OCI-LY7 (cell line): ENCODE measurements at places on chromosomes 7 and 10.
A peak's percentile ranks its signal among the peaks of the same experiment; 100 is the strongest.

GRCh38 chr7:75033826-75034225 is 39.8 kb downstream of the RCC1L start:
- DNase-seq = no peak

DNA sequence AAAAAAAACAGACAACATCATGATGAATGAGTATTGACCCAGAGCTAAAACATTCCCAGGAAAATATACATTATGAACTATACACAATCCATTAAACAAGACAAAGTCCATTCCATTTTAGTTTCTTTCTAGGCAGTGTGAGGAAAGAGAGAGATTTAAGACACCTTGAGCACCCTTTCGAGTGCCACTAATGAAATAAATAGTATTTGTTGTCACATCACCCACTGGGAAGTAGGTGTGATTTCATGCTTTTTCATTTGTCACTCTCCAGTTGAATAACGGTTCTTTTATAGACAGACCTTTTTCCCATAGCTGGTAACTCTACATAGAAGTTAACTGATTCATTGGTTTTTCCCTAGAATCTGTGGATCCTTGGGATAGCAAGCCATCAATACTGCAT is 29.9 kb upstream of the SEMA3A start:
- DNase-seq = no peak

- DNase-seq = no peak
These were observed 25.4 kb downstream of the NAPEPLD start for GRCh38 chr7:103123529-103123928.

DNA sequence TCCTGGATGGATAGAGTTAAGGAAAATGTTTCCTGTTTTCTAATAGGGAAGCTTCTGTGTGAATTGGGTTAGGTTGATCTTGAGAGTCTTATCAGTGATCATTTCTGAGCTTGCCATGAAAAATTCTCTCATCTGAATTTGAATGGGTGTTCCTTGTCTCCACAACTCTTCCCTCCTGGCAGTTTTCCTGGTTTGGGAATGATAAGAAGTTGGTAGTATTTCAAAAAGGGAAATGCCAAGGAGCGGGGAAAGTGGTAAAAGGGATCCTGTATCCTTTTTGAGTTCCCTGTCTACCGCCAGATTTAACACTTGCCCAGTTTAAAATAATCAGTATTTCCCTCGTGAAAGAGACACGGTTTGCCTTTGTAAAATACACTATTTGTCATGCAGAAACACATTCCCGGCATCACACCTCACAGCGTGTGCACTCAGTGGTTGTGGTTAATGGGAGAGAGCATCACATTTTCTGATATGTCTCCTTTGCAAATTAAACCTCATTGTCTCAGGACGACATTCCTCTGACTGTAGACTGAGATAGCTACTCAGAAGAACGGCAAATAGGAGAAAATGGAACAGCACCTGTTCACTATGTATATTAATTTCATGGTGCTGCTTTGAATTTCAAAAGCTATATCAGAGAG is 113.2 kb upstream of the IFRD1 start:
- no peak for DNase-seq

DNA sequence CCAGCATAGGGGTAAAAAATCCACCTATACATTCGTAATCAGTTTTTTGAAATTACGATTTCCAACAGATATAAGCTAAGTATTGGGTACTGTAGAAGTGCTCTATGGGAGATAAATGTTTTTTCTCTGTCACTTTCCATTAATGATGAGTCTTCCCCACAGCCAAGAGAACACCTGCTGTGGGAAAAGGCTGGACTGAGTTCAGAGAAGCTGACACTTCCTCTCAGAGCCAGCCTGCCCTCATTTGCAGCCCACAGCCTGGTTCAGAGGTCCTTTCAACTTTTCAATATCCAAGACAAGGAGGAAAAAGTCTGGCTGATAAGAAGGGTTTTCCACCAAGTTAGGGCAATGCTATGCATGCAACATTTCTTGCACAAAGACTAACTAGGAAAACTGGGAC is 64.5 kb upstream of the DNAJB12 start:
- DNase-seq = no peak

GRCh38 chr7:112381311-112382091 is 68.8 kb upstream of the IFRD1 start:
- DNase-seq = no peak

DNA sequence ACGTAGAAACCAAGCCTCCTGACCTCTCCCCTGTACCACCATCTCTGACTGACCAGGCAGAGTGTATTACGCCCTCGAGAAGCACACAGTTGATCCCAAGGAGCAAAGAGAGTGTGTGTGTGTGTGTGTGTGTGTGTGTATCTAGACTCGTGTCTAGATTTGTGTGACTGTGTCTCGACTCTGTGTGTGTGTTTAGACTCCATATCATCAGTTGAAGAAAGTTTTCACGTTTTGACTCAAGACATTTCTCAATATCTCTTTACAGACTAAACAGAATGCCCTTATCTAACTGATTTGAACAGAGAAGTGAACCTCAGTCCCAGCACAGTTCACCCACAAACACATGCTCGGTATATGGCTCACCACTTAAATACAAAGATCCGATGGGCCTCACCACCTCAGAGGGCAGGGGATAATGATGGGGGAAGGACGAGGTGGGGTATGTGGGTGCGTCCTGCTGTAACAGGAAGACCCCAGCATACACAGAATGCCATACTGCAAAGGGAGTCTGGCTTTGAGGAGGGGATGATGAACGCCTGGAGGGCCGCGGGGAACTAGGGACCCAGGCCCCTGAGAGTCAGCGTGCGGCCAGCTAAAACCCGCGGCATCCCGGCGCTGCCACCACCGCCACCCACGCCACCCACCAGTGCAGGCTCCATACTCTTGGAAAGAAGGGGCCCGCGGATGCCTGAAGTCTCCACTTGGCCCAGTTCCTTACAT is 780 bp downstream of the ALDH18A1 start:
- DNase-seq = peak; percentile 31

DNA sequence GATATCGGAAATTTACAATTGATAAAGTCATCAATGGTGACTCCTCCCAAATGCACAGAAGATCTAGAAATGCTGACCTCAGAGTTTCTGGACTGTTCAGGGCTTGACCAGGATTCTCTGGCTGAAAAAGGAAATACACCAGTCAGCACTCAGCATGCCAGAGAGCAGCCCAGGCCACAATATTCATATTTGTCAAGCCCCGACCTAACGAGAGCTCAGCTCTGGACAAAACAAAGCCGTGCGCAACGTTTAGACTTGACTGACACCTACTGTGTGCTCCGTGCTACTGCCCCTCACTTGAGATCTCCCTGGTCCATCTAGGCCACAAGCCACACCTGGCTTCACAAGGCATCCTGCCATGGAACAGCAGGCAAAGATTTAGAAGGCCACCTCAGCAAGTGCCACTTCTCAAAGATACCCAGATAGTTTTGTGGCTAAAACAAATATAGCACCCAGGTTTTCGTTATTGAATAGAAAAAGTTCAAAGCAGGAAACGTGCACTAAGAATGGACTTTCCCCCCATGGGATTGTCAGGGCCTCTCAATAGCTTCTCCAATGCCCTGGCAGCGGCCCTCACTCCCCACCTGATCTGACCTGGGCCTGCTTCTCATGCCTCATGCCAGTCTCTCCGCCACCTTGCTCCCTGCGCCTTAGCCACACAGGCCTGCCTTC is 218.3 kb downstream of the FAM107B start:
- DNase-seq = peak; percentile 56

GRCh38 chr7:54687462-54688212 is 71.4 kb downstream of the SEC61G start:
- DNase-seq = no peak

- DNase-seq = no peak
These were observed 403.5 kb downstream of the SUGCT start for GRCh38 chr7:40538281-40538680.

DNA sequence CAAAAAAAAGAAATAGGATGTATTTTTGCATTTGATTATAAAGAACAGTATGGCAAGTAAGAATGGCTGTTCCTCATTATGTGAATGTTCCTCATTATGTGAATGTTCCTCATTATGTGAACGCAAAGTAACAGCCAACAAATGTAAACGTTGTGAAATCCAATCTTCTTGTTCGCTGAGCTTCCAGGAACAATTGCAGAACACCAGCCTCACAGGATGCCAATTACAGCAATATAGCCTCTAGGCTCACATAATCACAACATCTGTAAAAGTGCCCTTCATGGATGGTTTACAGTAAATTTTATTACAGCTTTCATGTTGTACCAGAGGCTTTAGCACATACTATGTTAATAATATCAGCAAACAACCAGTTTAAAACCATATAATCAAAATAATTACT is 71.6 kb downstream of the THSD7A start:
- no peak for DNase-seq

DNA sequence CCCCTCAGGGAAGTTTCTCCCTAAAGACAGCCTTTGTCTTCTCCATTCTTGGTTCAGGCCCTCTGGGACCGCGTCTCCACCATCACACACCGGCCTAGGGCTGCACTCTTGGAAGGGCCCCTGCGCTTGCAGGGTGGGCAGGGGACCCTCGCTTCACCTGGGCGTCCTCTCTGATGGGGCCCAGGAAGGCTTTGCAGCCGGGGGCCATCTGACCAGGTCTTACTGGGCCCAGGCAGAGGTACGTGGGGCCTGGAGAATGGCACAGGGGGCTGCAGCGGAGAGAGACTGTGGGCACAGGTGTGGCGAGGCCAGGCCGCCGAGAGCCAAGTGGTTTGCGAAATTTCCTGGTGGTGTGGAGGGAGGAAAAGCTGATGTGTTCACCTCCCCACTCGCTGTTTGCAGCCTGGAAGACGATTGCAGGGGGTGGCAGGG is 44.4 kb downstream of the ALOX5 start:
- no peak for DNase-seq

DNA sequence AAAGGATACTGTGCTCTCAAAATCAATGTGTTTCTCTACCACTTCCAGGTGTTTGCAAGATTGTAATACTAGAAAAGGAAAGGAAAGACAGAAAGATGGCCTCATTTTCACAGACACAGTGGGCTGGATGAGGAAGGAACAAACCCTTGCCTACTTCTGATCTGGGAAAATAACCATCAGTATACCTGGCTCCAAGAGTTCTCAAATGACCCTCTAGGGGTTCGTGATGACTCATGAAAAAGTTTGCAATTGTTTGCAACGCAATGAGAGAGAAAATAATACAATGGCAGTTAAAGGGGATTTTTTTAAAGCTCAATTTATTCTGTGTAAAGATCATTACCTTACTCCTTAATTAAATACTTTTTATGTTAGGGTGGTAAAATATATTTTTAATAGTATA is 197.6 kb upstream of the INHBA start:
- no peak for DNase-seq
